HepG2 (cell line): ENCODE measurements at places on chromosomes 7 and 10.

GRCh38 chr7:99631295-99632109, 14.8 kb downstream of the ZSCAN25 start:
- H3K27me3 ChIP-seq: no peaks in the 10 kb centered on the region
- H3K4me1 ChIP-seq: peaks cover 24% of the 10 kb centered on the region
- H3K27ac ChIP-seq: peak overlapping the region; percentile 10
- no peak overlapping the region for H3K4me3 ChIP-seq
- DNase-seq: peak; percentile 64
- peaks cover 16% of the 10 kb centered on the region for H3K36me3 ChIP-seq

- no peak overlapping the region for H3K4me3 ChIP-seq
- H3K27me3 ChIP-seq: no peaks in the 10 kb centered on the region
- H3K36me3 ChIP-seq: no peaks in the 10 kb centered on the region
- DNase-seq: no peak
- H3K4me1 ChIP-seq: no peaks in the 10 kb centered on the region
Observed at GRCh38 chr10:81130014-81130413, 592.3 kb downstream of the SH2D4B start.

- peaks cover 10% of the 10 kb centered on the region; the same call in 1 of the 3 replicates for H3K27me3 ChIP-seq
- DNase-seq: no peak
Observed at GRCh38 chr10:120428754-120429153, 28.3 kb upstream of the PLPP4 start.

GRCh38 chr10:88791924-88792323, 10.6 kb upstream of the LIPM start:
- H3K27ac ChIP-seq: no peak overlapping the region
- no peak overlapping the region for H3K4me3 ChIP-seq
- no peaks in the 10 kb centered on the region for H3K4me1 ChIP-seq
- H3K36me3 ChIP-seq: no peaks in the 10 kb centered on the region
- peak; percentile 8 for DNase-seq

GRCh38 chr10:112230325-112230988, 46.9 kb upstream of the GPAM start:
- no peaks in the 10 kb centered on the region; the same call in 2 of the 3 replicates for H3K27me3 ChIP-seq
- H3K4me1 ChIP-seq: peaks cover 87% of the 10 kb centered on the region
- peak; percentile 59 for DNase-seq
- H3K4me3 ChIP-seq: no peak overlapping the region
- H3K36me3 ChIP-seq: no peaks in the 10 kb centered on the region
- H3K27ac ChIP-seq: peak overlapping the region; percentile 52
